ENCODE measurements at places on chromosomes 6 and 20. TPM values are rescaled to one million over a fixed set of nuclear protein-coding genes. Genes with fewer than 3 reads are reported as not detected.

- H3K4me1 ChIP-seq: peaks cover 2% of the 10 kb centered on the region
- no peak overlapping the region for H3K27ac ChIP-seq
- no peak overlapping the region for H3K4me3 ChIP-seq
- no peak for DNase-seq
- no peaks in the 10 kb centered on the region for H3K27me3 ChIP-seq
- H3K36me3 ChIP-seq: no peaks in the 10 kb centered on the region
Measured at GRCh38 chr20:4688305-4688704, 33.4 kb upstream of the PRND start.

DNA sequence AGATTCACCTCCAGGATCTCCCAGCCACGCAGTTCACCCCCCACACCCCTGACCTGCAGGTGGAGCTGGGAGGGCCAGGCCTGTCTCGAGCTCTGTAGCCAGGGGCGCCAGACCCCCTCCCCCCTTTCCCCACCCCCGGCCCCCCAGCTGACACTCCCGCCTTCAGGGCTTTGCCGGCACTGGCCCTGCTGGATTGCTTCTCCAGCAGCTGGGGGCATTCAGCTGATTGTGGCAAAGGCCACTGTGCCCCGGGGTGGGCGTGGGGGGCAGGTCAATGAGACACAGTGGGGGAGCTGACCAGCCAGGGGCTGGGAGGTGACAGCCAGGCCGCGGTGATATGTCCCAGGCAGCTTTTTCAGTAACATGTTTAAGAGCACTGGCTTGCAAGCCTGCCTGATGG lies 22.2 kb downstream of the ZBP1 start:
- H3K4me1 ChIP-seq: peaks cover 2% of the 10 kb centered on the region
- H3K27ac ChIP-seq: no peak overlapping the region
- H3K36me3 ChIP-seq: no peaks in the 10 kb centered on the region
- no peaks in the 10 kb centered on the region for H3K27me3 ChIP-seq
- DNase-seq: no peak
- H3K4me3 ChIP-seq: no peak overlapping the region

DNA sequence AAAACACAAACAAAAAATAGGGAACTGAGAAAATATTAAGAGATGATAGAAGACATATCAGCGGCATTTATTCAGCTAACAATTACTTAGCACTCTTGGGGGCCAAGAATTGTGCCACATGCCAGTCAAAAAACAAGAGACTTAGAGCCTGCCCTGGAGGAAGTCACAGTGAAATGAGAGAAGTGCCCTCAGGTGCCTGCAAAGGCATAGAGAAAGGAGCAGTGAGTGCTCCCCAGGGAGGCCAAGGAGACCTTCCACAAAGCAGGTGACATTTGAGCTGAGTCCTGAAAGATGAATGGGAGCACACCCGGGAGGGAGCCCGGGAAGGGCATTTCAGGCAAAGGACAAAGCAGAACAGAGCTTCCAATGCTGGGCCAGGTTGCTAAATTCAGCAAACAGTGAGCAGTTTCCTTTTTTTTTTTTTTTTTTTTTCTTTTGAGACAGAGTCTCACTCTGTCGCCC lies 184.7 kb upstream of the JARID2 start:
- no peaks in the 10 kb centered on the region for H3K4me1 ChIP-seq
- no peak overlapping the region for H3K27ac ChIP-seq
- no peak overlapping the region for H3K4me3 ChIP-seq
- DNase-seq: no peak
- no peaks in the 10 kb centered on the region for H3K36me3 ChIP-seq
- no peaks in the 10 kb centered on the region for H3K27me3 ChIP-seq

DNA sequence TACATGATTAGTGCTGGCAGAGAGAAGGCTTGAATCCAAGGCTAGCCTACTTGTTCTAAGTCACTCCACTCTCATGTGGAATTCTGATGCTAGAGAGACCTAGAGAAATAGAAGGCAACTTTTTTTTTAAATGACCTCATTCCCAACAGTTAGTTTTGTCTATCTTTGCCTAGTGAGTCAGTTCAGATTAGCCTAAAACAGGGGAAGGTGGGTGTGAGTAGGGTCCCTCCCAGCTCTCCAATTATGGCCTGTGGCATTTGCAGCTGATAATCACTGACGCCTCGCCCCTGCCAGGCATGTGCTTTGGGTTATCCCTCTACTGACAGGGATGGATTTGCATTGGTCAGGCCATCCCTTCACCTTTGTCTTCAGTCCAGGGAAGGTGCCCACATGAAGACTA lies 13.6 kb downstream of the TXLNB start:
- peaks cover 5% of the 10 kb centered on the region for H3K4me1 ChIP-seq
- DNase-seq: no peak
- H3K27ac ChIP-seq: no peak overlapping the region
- H3K36me3 ChIP-seq: no peaks in the 10 kb centered on the region
- no peaks in the 10 kb centered on the region for H3K27me3 ChIP-seq

DNA sequence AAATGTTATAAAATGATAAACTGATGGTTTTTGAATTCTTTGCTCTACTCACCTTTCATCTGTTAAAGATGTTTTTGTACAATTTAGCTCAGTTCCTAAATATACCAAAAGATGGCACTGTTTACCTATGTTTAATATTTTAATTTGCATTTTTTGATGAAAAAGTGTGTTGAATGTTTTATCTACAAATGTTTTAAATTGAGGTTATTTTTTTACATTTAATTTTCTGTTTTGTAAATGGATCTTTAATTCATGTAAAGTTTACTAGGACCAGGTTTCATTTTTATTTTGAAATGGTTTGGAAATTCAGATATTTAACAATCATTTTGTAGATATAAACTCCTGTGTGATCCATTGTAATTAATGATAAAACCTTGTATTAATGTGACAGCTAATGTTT lies 30.0 kb downstream of the CDKAL1 start:
- no peaks in the 10 kb centered on the region for H3K27me3 ChIP-seq
- H3K4me3 ChIP-seq: no peak overlapping the region
- DNase-seq: no peak
- H3K36me3 ChIP-seq: no peaks in the 10 kb centered on the region

GRCh38 chr6:18326980-18327379 lies 60.2 kb upstream of the RNF144B start:
- H3K4me1 ChIP-seq: no peaks in the 10 kb centered on the region
- H3K27ac ChIP-seq: no peak overlapping the region
- DNase-seq: no peak
- no peaks in the 10 kb centered on the region for H3K36me3 ChIP-seq
- H3K27me3 ChIP-seq: no peaks in the 10 kb centered on the region

GRCh38 chr20:16368645-16369292 lies 204.5 kb downstream of the KIF16B start:
- H3K4me1 ChIP-seq: no peaks in the 10 kb centered on the region
- no peaks in the 10 kb centered on the region for H3K36me3 ChIP-seq
- no peak for DNase-seq
- H3K27ac ChIP-seq: no peak overlapping the region
- no peak overlapping the region for H3K4me3 ChIP-seq

DNA sequence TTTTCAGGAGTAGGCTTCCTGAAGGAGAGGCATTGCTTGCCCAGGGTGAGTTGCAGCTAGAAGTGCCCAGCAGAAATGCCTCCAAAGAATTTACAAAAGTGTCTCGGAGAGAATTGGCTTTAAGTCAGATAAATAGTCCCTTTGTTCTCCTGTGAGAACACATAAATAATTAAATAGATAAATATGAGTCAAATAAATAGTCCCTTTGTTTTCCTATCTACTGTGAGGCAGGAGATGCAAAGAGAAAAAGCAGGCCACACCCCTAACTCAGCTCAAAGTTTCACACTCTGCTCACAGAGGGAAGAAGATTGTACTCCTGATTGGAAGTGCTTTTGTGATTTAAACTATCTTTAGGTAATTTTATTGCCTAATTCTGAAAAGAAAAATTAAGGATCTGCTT lies 180.7 kb upstream of the PRSS16 start:
- H3K27ac ChIP-seq: no peak overlapping the region
- no peak overlapping the region for H3K4me3 ChIP-seq
- no peak for DNase-seq
- no peaks in the 10 kb centered on the region for H3K27me3 ChIP-seq
- H3K36me3 ChIP-seq: no peaks in the 10 kb centered on the region
- H3K4me1 ChIP-seq: no peaks in the 10 kb centered on the region

- no peak overlapping the region for H3K27ac ChIP-seq
- no peak for DNase-seq
- no peaks in the 10 kb centered on the region for H3K4me1 ChIP-seq
- H3K27me3 ChIP-seq: no peaks in the 10 kb centered on the region
- H3K36me3 ChIP-seq: no peaks in the 10 kb centered on the region
- H3K4me3 ChIP-seq: no peak overlapping the region
Measured at GRCh38 chr20:227439-228105, 514 bp downstream of the DEFB129 start.

DNA sequence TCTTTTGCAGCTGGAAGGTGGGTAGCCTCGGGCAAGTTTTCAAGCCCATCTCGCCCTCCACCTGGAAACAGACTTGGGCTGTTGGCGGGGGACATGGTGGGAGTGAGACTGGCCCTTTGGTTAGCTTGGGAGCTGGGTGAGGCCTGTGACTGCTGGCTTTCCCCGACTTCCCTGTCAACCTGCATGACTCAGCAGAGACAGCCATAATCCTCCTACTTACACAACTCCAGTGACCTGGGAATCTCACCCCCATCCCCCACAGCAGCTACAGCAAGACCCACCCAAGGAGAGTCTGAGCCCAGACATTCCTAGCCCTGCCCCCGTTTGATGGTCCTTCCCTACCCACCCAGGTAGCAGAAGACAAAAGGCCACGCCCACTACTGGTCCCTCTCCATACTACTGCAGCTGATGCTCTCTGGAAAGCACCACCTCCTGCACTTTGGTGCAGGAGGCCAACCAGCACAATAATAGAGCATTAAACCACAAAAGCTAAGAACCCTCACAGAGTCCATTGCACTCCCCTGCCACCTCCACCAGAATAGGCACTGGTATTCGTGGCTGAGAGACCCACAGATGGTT lies 188.4 kb downstream of the TRDN start:
- no peak overlapping the region for H3K27ac ChIP-seq
- H3K4me1 ChIP-seq: no peaks in the 10 kb centered on the region
- H3K36me3 ChIP-seq: no peaks in the 10 kb centered on the region
- H3K4me3 ChIP-seq: no peak overlapping the region

DNA sequence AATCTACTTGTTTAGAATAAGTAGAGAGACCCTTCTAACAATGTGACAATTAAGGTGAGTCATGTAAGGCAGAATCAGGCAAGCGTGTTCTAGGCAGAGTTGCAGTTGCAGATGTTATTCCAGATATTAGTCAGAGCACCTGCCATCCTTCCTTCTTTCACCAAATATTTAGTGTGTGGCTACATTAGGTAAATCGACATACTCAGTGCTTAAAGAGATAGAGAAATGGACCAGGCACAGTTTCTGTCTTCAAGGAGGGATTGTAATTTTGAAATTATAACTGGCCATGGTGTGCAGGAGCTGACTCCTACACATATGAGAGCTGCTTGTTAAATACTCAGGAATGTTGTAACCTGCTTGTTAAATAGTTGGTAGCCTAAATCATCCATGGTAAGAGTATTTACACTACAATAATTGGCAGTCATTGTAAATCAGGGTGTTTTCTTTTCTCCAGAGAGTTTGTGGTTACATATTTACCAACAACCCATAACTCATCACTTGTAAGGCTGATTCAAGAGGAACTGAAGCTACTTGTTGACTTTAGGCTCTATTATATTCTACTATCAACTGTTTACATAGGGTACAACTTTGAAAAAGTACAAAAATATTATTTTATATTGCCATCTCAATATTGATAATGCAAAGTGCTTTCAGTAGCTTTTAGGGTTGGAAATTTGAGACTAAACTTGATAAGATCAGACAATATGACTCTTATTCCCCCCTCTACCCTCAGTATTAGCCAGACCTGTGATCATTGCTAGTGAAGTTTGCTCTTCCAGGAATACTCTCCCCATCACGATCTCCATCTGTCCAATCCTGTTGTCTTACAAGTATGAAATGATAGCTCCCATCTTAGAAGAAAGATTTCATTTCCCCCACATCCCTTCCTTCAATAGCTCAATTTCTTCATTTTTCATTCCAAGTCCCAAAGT lies 607.1 kb downstream of the COL12A1 start:
- H3K27me3 ChIP-seq: no peaks in the 10 kb centered on the region
- no peak overlapping the region for H3K27ac ChIP-seq
- H3K4me1 ChIP-seq: no peaks in the 10 kb centered on the region

GRCh38 chr6:108671790-108672189 lies 111.1 kb downstream of the FOXO3 start:
- DNase-seq: no peak
- H3K36me3 ChIP-seq: no peaks in the 10 kb centered on the region
- H3K27me3 ChIP-seq: no peaks in the 10 kb centered on the region
- no peak overlapping the region for H3K4me3 ChIP-seq

GRCh38 chr6:61869632-61870400 lies 416.2 kb downstream of the KHDRBS2 start:
- no peak overlapping the region for H3K27ac ChIP-seq
- no peaks in the 10 kb centered on the region for H3K4me1 ChIP-seq
- no peak overlapping the region for H3K4me3 ChIP-seq
- no peaks in the 10 kb centered on the region for H3K27me3 ChIP-seq

Gene SAPCD1
- 1.6 TPM for polyA plus RNA-seq

Gene COL21A1
- polyA plus RNA-seq: 15.7 TPM

Gene GABRR2
- 0.24 TPM for polyA plus RNA-seq

Gene WFDC5
- polyA plus RNA-seq: not detected

Gene ANGPT4
- 3.0 TPM for polyA plus RNA-seq

Measured in ovary (tissue), 10 donors.